ENCODE measurements at places on chromosomes 1 and 21. TPM values are rescaled to one million over a fixed set of nuclear protein-coding genes. Genes with fewer than 3 reads are reported as not detected.

The ZNF683 gene
- not detected for total RNA-seq

The TMEM240 gene
- 3.1 TPM for total RNA-seq

The BRDT gene
- not detected for total RNA-seq

The LEMD1 gene
- total RNA-seq: not detected

The A3GALT2 gene
- not detected for total RNA-seq

The GALNT2 gene
- total RNA-seq: 65.1 TPM

The CLEC20A gene
- total RNA-seq: not detected
